Astrocyte of the cerebellum (primary cell): ENCODE measurements at places on chromosomes 11 and 22.

- DNase-seq, result no peak
Measured at GRCh38 chr11:119251114-119251513, 45.0 kb downstream of the CBL start.

- no peak for DNase-seq
Measured at GRCh38 chr11:10730151-10730550, 20.9 kb upstream of the CTR9 start.

- no peak for DNase-seq
Measured at GRCh38 chr11:5500393-5500801, 9.4 kb downstream of the UBQLN3 start.

- no peak for DNase-seq
Measured at GRCh38 chr11:59418156-59418555, 8.1 kb downstream of the OR5A2 start.

GRCh38 chr11:30143098-30143705 is 87.6 kb upstream of the FSHB start:
- DNase-seq, result peak; percentile 5

- no peak for DNase-seq
Measured at GRCh38 chr11:8871962-8872361, 39.0 kb upstream of the AKIP1 start.

- DNase-seq, result peak; percentile 23
Measured at GRCh38 chr11:125108469-125108868, 3.0 kb downstream of the TMEM218 start.

- DNase-seq, result no peak
Measured at GRCh38 chr22:42335839-42336378, 65.5 kb upstream of the TCF20 start.

DNA sequence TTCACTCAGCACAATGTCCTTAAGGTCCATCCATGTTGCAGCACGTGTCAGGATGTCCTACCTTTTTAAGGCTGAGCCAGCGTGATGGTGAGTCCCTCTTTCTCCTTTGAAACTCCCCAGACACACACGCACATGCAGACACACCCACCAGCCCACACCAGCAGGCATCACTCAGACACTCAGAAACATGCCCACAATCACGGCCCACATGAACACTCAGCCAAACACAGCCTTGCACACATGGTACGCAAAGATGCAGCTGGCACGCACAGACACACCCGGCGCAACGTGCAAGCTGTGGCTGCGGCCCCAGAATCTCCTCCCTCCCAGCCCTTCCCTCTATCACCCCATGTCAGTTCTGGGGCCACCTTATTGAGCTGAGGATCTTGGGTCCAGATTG is 8.0 kb downstream of the FADS3 start:
- DNase-seq, result no peak

DNA sequence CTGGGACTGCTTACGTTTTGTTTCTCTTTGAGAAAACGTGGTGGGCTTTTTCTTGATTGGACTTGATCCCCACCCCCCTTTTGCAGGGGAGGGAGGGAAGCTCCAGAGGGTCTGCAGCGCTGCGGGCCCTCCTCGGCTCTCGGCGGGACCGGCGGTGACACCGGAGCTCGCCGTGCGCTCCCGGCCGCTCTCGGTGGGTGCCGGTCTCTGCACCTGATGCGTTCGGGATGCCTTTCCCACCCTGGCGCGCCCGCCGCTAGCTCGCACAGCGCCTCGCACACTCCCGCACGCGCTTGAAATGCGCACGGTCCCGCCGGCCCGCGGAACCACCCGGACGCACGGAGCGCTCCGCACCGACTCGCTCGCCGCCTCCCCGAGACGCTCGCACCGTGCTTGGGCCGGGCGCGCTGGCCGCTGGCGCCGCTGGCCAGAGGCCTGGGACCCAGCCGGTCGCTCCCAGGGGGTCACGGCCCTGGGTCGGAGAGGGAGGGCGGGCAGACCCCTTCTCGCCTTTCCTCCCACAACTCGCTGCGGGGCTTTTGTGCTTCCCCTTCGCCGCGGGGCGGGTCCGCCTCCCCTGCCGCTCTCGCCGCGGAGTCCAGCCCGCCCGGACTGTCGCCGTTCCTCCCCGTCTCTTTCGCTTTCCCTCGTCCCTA is 1.0 kb downstream of the ZBTB16 start:
- DNase-seq, result no peak

DNA sequence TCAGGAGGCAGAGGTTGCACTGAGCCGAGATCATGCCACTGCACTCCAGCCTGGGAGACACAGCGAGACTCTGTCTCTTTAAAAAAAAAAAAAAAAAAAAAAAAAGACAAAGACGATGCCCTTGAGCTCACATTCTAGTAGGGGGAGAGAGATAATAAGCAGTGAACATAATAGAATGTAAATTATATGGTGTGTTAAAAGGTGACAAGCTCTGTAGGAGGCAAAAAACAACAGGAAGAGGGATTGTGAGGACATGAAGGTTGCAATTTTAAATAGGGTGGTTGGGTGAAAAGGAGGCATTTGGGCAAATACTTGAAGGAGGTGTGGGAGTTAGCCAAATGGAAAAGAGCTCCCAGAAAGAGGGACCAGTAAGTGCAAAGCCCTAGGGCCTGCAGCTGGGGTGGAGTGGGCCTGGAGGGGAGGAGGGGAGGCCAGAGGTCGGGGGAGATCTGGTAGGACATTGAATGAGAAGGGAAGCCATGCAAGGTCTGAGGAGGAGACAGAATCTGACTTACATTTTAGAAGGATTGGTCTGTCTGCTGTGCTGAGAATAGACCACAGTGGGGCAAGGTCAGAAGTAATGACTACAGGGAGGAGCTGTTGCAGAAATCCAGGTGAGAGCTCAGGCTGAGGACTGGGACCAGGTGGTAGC is 26.6 kb downstream of the P2RY2 start:
- DNase-seq, result no peak

DNA sequence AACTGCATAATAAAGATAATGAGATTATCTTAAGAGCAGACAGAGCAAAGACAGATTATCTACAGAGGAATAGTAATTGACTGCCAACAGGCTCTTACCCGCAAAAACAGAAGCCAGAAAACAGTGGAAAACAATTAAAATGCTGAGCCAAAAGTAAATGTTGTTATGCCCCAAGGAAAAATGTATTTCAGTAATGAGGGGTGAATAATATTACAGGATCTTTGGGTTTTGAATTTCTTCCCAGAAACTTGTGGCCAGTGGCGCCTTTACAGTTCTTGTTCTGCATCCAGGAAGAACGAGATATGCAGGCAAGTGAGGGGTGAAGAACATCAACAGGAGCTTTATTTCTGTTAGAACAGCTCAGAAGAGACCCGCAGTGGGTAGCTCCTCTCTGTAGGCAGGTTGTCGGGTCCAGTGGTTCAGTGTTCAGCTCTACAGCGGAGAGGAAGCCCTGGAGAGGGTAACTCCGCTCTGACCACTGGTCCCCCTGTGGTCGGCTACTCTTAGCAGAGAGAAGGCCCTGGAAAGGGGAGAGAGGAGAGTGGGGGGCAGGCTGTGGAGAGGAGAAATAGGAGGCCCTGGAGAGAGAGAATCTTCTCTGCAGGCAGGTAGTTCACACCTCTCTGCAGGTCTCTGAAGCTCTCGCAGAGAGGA is 51.8 kb upstream of the SC5D start:
- DNase-seq, result peak; percentile 38

DNA sequence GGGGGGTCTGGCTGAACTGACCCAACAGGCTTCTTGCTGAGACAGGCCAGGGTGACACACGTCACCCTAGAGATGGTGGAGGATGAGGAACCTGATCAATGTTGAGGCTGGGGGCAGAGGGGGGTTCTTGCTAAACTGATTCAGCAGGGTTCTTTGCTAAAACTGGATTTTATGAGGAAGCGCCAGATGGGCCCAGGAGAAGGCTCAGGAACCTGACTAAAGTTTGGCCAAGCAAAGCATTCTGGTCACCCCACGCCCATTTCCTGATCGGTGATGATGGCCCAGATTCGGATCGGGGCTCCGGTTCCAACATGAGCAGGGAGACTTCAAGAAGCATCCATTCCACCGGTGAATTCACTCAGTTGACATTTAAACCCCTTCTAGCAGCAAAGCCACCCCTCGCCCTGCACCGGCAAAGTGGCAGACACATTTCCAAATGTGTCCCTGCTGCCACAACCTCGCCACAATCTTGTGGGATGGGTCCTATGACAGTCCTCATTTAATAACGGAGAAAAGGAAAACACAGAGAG is 34.2 kb upstream of the SLC22A12 start:
- DNase-seq, result no peak

GRCh38 chr11:100442017-100442416 is 245.1 kb upstream of the ARHGAP42 start:
- no peak for DNase-seq

GRCh38 chr22:29306175-29306834 is at the start of gene GAS2L1:
GAS2L1 (plus strand) TSS chr22:29306650; CDS start chr22:29308106, 1,456 bp downstream.
- no peak for DNase-seq

- no peak for DNase-seq
Measured at GRCh38 chr22:19270873-19271272, 20.6 kb downstream of the CLTCL1 start.

DNA sequence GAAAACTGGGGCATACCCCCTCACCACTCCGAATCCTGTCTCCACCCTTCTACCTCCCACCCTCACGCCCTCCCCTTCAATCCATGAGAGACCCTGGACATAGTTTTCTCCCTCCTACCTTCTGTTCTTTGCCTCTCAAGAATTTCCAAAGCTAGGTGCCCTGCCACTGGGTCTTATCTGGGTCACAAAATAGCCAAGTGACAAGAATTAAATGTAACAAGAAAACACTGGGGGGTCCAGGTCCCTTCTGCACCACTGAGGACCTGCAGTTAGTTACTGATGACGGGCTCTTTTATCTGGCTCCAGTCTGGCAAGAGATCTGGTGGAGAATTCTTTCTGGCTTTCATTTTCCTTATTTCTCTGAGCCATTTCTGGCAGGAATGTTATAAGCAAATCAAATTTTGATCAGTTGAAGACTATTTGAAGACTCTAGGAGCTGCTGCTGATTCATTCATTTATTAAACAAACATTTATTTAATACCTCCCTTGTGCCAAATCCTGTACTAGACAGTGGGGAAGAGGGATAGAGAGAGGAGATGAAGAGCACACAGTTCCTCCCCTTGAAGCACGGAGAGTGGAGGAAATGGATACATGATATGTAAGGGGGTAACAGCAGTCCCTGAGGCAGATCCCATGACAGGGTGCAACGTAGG is 135.2 kb downstream of the RRAS2 start:
- DNase-seq, result no peak

DNA sequence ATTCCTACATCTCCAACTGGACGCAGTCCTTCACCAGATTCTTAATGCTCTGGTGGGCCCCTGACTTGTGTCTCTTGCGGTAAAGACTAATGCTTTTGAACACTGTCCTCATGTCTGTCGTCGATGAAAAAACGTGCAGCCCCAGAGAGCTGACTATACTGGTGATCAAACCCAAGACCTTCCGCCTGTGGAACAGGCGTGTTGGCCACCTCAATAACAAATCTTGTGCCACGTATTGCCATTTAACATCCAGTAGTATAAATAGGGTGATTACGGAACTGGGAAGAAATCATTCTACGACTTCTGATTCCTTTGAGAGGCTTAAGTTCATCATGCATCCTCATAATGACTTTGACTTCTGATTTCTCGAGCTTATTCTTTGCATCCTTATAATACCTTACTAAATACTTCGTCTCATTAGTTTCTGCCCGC is 45.6 kb downstream of the OR4D9 start:
- DNase-seq, result no peak

DNA sequence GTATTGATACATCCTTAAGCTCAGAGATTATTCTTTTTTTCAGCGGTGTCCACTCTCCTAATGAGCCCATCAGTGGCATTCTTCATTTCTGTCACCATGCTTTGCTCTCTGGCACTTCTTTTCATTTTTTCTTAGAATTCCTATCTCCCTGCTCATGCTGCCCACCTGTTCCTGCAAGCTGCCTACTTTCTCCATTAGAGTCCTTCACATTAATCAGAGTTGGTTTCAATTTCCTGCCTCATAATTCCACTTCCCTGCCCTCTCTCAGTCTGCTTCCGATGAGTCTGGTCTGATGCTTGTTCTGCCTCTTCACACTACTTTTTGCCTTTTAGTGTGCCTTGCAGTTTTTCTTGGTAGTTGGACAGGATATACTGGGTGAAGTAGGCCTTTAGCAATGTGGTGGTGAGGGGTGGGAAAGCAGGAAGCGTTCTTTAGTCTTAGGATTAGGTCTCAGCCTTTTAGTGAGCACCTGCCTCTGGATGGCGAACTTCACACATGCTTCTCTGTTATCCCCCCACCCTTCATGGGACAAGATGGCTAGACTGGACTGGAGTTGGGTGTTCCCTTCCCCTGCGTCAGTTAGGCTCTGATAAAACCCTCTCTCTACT is 53.6 kb downstream of the CECR2 start:
- no peak for DNase-seq

- no peak for DNase-seq
Measured at GRCh38 chr11:16881766-16882165, 132.4 kb downstream of the PLEKHA7 start.

- no peak for DNase-seq
Measured at GRCh38 chr11:7666292-7666866, 6.9 kb downstream of the CYB5R2 start.

GRCh38 chr11:7673724-7674434 is 579 bp upstream of the CYB5R2 start:
- no peak for DNase-seq

- DNase-seq, result no peak
Measured at GRCh38 chr11:67167091-67167490, 48.0 kb downstream of the KDM2A start.

DNA sequence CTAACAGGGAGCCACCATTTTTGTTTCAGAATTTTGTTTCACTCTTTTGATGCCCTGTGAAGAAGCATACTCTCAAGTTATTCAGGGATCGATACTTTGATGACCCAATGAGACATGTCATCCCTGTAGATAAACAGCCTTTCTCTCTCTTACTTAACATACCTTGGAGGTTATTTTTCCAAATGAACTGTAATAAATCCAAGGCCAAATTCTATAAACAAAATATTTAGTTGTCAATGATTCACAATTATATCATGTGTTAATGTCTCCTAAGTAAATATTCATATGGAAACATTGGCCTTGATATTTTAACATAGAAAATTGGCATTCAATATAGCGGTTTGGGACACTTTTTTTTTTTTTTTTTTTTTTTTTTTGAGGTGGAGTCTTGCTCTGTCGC is 97.5 kb downstream of the LUZP2 start:
- no peak for DNase-seq

DNA sequence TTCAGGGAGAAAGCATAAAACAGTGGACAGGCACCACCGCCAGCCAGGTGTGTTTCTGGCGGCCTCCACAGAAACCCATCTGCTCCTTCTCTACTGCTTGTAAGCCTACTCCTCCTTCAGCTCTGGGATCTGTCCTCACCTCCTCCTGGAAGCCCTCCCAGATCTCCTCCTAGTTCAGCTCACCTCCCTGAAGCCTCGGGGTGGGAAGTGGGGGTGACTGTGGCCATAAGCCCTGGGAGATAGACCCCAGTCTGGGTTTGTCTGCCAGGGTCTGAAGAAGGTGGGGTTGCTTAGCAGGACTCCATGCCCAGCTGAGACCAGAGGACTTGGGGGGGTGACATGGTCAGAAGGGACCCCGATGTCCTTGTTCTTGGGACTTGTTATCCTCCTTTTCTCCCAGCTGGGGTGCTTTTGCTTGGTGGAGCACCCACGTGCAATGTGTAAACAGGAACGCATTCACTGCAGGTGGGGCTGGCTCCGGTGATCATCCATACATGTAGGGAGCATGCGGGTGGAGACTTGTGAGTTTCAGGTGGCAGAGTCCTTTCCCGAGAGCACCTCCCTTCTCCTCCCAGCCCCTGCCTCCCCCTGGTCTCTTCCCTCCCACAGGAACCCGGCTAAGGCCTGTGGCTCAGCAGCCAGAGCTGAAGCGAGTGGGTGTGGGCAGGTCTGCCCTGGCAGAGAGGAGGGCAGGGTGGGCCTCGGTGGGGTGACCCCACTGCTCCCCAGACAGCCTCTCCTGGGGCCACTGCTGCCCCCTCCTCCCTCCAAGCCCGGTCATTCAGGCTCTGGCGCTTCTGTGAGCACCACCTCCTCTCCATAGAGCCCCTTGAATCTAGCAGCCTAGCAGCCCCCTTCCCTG is 25.9 kb downstream of the MRGPRG start:
- no peak for DNase-seq
